ENCODE measurements at places on chromosomes 11 and 22.
A peak's percentile ranks its signal among the peaks of the same experiment; 100 is the strongest.

- no peak for DNase-seq
Observed at GRCh38 chr11:43994196-43994595, 51.8 kb downstream of the C11orf96 start.

GRCh38 chr22:49621601-49622210, 206.0 kb downstream of the BRD1 start:
- DNase-seq: no peak

- no peak for DNase-seq
Observed at GRCh38 chr11:13344818-13345217, 67.2 kb downstream of the BMAL1 start.

GRCh38 chr22:25362215-25362882, 142.9 kb downstream of the CRYBB2 start:
- peak; percentile 2 for DNase-seq

DNA sequence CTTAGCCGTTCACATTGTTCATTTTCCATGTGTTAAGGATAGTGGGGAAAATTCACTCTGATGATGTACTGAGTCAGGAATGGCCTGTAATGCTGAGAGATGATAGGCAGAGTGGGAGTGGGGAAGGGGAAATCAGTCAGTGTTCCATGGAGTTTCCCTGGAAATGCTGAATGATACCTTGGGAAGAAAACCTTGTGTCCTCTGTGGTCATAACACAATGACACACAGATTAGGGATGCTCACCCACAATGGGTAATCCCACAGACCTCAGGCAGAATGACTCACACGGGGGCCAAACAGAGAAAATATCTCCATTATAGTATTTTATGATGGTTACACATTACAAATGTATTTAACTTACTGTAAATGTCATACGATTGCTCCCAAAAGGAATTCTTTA, 118.0 kb downstream of the SNX19 start:
- no peak for DNase-seq

- DNase-seq: no peak
Observed at GRCh38 chr11:72578566-72578965, 95.7 kb downstream of the PDE2A start.

DNA sequence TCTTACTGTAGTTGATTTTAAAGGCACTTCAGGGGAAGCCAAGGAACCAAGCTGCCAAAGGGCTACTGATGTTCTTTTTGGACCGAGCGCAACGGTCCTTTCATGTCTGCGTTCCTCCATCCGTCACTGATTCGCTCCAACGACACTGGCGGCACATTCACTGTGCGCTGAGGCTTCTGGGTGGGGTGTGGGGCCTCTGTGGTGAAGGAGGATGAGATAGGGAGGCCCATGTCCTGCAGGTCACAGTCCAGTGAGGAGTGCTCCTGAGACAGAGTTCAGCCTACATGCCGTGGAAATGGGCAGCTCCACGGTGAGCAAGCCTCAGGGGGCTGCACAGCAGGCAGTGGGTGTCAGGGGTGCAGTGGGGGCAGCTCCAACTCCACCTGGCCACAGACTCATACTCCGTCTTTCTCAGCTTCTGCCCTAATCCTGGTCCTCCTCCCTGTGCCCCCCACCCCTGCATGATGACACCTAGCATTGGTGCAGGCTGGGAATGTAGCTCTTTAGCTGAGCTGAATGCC, 87.8 kb upstream of the SHANK2 start:
- DNase-seq: no peak

DNA sequence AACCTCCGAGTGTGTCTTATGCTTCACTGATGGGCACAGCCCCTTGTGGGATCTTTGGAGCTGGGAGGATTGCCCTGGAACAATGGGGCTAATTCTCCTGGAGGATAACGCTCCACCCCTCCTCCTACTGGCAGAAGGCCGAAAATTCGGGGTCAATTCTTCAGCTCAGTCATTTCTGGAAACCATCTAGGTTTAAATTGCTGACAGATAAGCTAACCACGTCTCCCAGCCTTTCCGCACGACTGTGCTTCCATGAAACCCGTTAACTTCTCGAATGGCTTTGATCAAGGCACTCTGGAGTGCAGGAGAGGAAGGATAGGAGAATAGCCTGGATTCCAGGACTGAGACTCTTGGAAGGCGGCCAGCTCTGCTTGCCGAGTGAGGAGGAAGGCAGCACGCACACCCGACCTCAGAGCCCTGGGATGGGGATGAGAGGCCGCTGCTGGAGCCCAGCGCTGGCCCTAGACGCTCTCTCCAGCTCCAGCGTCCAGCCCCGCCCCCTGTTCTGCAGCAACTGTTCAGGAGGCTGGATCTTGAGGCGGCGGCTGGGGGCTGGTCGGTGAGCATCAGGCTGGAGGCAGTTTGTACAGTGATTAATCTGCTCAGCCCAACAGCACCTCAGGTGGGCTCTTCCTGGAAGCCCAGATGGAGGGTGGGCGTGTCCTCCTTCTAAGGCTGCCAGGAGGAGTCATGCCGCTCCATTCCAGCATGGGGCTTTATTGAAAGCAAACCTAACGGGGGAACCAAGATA, 176.7 kb upstream of the NCAM1 start:
- no peak for DNase-seq

GRCh38 chr22:25122136-25122764, 77.4 kb upstream of the CRYBB3 start:
- no peak for DNase-seq

- DNase-seq: no peak
Observed at GRCh38 chr22:20464096-20464614, 26.5 kb upstream of the SCARF2 start.

DNA sequence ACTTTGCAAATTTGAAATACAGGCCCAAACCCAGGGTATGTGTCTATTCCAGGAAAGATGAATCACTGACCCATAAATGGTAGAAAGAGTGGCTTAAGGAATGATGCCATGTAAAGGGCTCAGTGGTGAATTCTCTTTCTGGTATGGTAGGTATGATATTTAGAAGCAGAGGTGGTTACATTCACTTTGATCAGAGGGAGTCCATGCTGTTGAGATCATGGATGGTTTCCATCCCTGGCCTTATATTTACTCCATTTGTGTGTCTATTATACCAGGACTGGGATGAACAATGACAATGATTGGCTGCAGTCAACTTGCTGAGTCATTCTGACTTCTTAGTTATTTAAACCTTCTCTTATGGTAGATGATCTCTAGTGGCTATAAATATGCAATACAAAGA, 419.8 kb upstream of the LRRC4C start:
- DNase-seq: no peak

GRCh38 chr22:47616396-47617020, 854.1 kb downstream of the TBC1D22A start:
- DNase-seq: no peak

DNA sequence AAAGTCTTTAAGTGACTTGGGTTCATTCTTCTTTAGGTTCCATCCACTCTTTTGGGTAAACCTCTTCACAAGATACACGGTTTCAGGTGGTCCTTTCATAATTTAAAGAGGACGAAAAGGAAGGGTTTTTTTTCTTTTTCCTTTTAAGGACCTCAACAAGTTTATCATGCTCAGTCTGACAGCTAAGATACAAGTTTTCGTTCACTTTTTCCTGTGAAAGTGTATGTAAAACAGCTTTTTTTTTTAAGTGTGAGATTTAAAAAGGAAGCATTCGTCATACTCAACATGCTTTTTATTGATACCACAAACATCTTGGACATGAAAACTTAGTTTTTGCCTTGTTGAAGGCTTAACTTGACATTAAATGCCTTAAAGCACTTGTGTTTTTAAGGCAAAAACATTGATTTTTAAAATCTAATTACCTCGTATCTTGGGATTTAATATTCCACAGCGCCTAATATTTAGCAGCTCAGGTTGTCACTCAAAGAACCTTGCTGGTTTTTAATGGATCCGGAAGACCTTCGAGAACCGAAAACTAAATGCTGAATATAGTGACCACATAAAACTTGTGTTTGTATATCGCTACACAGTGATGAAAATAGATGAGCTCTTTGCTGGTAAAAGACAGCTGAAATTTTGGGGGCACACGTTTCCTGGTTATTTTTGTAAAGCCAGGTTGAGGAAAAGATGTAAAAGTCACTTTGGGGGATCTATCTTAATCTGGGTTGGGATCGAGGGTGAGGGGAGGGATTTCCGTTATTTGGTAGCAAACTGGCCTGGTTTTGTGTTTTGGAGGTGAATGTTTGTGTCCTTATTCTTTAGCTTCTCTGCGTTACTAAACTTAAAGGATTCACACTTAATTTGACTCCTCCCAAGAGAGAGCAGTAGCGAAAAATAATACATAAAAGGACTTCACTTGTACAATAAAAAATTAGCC, 2.3 kb downstream of the PCF11 start:
- DNase-seq: no peak

GRCh38 chr11:127997594-127997993, 589.8 kb downstream of the ETS1 start:
- no peak for DNase-seq

DNA sequence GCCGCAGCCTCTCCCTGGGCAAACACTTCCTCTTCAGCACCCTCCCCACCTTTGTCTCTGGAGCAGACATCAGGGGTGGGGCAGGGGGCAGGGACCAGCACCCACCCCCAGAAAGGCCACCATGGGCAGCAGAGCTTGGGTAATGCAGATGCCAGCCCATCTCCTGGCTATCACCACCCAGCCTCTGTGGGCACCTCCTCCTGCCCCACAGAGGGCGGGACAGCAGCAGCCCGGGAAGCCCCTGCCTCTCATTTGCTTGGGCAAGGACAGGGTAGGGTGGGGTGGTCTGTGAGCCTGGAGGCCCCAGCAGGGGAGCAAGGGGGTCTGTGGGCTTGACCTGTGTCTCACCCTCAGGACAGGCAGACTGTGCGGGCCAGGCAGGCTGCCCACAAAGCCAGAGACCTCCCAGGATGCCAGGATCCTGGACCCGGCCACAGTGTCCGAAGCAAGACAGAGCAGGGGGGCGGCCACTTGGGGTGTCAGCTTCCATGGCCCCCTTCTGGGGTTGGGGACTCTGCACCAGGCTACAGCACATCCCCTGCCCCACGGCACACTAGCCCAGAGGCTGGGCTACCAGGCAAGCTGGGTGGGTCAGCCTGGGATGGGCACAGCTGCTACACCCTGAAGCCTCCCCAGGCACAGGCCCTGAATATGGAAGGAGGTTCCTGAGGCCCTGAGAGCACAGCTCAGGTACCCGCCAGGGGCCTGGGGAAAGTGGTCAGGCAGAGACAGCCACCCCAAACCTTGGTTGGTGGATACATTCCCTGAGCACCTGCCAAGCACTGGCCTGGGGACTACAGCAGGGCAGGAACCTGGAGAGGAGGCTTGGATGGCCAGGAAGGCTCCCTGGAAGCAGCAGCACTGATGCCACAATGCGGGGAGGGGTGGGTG, 4.5 kb downstream of the RNH1 start:
- DNase-seq: no peak

DNA sequence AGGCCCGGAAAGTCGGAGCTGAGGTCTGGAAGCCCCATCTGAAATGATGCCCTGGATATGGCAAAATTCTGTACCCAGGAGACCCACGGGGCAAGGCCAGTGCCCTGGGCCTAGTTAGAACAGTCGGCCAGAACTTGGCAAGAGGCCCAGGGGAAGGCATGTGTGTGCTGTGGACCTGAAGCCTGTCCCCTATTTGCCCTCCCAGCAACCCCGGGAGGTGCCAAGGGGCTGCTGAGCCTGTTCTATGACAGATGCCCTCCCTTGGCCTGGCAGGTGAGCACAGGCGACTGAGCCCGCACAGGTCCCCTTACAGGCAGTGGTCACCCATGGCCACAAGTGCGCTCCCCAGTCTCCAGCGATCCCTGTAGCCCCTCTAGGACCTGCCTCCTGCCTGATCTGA, 51.7 kb downstream of the NAT10 start:
- no peak for DNase-seq

- no peak for DNase-seq
Observed at GRCh38 chr11:107282195-107282594, 175.4 kb downstream of the CWF19L2 start.

- DNase-seq: no peak
Observed at GRCh38 chr11:44306052-44306917, 3.7 kb downstream of the ALX4 start.

DNA sequence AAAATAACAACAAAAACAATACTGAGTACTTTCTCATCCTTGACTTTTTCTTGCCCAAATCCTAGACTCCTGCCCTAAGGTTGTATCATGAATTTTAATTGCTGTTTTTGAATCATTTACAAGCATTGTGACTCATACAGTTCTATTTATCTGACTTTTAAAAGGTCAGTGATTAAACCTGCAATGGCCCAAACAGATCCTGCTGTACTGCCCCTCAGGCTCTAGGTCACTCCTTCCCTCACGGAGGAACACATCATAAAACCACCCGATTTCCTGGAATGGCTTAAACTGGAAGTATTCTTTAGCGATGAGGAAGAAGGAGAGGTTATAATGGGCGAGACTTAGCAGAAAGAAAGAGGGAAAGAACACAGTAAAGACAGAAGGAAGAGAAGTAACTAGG, 12.3 kb downstream of the ARFGAP3 start:
- DNase-seq: no peak

- no peak for DNase-seq
Observed at GRCh38 chr11:115158053-115158452, 346.2 kb downstream of the CADM1 start.

- DNase-seq: no peak
Observed at GRCh38 chr11:7450836-7451235, 34.5 kb upstream of the OLFML1 start.
